ENCODE measurements at places on chromosomes 7 and 10.

GRCh38 chr10:93447019-93447418, 35.1 kb downstream of the MYOF start:
- no peak for DNase-seq

DNA sequence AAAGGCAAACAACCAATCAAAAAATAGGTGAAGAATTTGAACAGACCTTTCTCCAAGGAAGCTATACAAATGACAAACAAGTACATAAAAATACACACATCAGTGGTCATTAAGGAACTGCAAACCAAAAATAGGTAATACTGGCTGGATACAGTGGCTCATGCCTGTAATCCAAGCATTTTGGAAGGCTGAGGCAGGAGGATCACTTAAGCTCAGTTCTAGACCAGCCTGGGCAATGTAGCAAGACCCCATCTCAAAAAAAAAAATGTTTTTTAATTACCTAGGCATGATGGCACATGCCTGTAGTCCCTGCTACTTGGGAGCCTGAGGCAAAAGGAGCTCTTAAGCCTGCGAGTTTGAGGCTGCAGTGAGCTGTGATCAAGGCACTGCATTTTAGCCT, 19.3 kb downstream of the CDCA7L start:
- DNase-seq: no peak

- DNase-seq: peak; percentile 79
Observed at GRCh38 chr10:132163278-132163765, 23.4 kb upstream of the DPYSL4 start.

DNA sequence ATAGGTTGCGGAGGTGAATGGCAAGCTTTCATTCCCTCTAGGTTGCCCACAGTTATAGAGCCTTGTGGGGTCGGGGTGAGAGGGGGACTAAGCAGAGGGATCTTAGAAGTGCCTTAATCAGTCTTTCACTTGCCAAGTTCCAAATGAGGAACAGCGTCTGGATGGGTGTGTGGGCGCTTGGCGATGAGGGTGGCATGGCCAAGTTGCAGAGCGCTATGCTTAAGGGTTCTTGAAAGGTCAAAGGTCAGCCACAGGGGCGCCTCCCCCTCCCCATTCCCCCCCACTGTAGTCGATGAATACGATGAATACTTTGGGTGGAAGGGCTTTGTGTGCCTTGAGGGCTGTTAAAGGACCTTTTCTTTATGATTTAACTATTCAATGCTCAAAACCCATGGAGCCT, 185.0 kb downstream of the TCF7L2 start:
- no peak for DNase-seq

GRCh38 chr7:99694201-99694911, 14.6 kb upstream of the CYP3A5 start:
- no peak for DNase-seq

- DNase-seq: peak; percentile 7
Observed at GRCh38 chr10:209357-209756, 74.1 kb downstream of the ZMYND11 start.
